Left ventricle myocardium inferior (tissue), 1 donor: ENCODE measurements at places on chromosomes 2 and 18.

- DNase-seq = no peak
These were observed 12.8 kb upstream of the ARL5A start for GRCh38 chr2:151841047-151841424.

GRCh38 chr2:120831891-120832290, 96.2 kb downstream of the GLI2 start:
- DNase-seq = no peak

GRCh38 chr18:11981543-11982366, 448 bp downstream of the IMPA2 start:
- peak; percentile 44 for DNase-seq

- no peak for DNase-seq
These were observed 784 bp downstream of the WDR33 start for GRCh38 chr2:127810156-127810618.

- no peak for DNase-seq
These were observed 156.6 kb downstream of the DYSF start for GRCh38 chr2:71609958-71610357.

DNA sequence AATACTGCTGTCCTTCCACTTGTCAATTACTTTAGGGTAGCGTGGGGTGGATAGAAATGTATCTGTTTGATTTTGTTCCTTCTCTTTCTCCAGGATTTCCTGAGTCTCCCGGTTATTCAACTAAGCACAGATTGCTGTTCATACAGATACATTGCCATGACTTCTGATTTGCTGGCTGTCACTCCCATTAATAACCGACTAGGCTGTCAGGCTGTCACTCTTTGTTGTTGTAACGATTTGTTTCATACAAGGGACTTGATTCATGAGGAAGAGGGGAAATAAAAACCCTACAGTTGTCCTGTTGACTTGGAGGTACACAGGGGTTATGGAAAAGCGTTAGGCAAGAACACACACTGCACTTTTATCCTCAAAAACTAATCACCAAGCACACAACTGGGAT, 302.7 kb upstream of the SMIM21 start:
- no peak for DNase-seq

- peak; percentile 16 for DNase-seq
These were observed at the start of gene PSMA8 for GRCh38 chr18:26133652-26134051. Gene PSMA8 (plus strand): TSS chr18:26133869. CDS start chr18:26133966, 97 bp downstream.

DNA sequence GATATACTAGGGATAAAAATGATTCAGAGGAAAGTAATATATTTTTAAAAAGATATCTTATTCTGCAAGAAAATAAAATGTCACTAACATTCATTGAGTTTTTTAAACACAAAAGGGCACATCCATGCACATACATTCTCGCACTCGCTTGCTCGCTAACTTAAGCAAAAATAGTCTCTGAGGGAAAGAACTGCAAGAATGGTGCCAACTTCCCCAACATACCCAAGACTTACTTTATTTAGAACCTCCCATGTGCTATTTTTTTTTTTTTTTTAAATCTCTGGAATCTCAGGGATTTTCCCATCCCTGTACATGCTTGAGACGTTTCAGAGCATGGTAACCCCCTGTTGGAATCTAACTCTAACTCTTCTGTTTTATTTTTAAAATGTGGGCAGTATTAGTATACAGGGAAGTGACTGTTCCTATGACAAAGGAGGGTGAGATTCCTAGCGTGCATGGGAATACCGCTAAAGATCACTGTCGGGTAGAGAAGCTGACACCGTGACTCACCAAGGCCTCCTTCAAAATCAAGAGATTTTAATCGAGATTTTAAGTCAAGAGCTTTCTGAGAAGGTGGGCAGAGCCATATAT, 187.9 kb upstream of the ZEB2 start:
- no peak for DNase-seq

- no peak for DNase-seq
These were observed 45.2 kb downstream of the ITGA6 start for GRCh38 chr2:172472446-172473033.

GRCh38 chr18:33269223-33269622, 171.3 kb downstream of the CCDC178 start:
- DNase-seq = no peak
